ENCODE measurements at places on chromosomes 3 and 15.

DNA sequence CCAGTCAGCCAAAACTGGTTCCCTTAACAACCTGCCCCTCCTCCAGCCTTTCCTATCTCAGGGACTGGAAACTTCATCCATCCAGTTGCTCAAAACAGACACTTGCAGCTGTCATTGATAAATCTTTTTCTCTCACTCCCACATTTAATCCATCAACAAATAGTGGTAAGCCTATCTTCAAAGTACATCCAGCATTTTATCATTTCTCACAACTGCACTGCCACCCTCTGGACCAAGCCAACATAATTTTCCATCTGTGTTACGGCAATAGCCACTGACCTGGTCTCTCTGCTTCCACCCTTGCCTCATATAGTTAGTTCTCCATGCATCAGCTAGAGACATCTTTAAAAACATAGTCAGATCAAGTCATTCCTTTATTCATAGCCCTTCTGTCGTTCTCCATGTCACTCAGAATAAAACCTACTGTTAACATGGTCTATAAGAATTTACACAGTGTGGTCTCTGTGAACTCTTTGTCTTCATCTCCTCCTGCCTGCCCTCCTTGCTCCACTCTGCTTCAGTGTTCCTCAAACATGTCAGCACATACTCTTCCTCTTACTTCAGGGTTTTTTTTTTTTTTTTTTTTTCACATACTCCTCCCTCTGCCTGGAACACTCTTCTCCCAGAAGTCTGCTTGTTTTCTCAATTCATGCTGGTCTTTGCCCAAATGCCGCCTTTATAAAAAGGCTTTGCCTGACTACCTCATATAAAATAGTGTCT lies 102.5 kb upstream of the COL6A5 start:
- no peak for DNase-seq

DNA sequence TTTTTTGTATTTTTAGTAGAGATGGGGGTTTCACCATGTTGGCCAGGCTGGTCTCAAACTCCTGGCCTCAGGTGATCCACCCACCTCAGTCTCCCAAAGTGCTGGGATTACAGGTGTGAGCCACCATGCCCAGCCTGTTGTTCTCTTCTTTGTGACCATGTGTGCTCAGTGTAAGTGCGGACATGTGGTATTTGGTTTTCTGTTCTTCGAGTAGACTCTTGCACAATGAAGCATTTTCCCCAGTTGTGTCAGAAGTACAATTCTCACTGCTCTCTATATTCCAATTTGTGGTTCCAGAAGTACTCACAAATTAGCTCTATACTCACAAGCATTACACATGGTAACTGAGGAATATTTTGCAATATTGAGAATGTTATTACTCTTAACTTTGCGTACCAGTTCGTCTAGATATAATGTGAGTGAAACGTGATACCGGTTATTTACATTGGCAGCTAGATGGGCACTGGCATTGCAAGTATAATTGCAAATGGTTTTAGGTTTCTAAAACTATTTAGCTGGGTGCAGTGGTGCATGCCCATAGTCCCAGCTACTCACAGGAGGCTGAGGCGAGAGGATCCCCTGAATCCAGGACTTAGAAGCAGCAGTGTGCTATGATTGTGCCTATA lies 34.2 kb upstream of the MTMR14 start:
- no peak for DNase-seq

GRCh38 chr3:128864351-128864811 lies 15.0 kb upstream of the ACAD9 start:
- DNase-seq, result no peak

DNA sequence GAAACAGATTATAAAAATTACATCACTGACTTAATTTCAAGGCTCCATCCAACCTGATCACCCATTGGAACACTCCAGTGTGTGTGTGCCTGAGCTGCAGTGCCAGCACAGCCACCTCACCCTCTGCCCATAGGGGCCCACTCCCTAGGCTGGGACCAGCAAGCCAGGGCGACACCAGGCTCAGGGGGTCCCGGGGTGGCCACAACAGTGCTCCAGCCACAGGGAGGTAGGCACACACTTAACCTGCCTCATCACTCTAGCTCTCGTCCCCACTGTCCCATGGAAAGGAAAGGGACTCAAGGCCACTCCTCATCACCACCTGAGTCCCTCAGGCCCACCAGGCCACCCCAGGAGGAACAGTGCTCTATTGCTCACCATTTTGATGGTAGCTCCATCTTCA lies 24.9 kb downstream of the ZXDC start:
- DNase-seq, result no peak

DNA sequence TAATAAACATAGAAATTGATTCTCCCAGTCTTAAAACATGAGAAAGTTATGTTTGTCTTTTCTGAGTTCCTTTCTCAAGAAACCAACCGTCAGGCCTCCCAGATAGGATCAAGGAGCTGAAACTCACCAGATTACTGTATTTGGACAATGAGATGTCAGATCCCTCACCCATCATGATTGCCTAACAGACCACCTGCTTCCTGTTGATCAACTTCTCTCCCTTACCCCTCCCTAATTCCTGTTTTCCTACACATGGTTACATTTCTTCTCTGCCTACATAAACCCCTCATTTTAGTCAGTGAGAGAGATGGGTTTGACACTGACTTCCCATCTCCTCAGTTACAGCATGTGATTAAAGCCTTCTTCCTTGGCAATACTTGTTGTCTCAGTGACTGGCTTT lies 917.5 kb downstream of the FHIT start:
- no peak for DNase-seq

DNA sequence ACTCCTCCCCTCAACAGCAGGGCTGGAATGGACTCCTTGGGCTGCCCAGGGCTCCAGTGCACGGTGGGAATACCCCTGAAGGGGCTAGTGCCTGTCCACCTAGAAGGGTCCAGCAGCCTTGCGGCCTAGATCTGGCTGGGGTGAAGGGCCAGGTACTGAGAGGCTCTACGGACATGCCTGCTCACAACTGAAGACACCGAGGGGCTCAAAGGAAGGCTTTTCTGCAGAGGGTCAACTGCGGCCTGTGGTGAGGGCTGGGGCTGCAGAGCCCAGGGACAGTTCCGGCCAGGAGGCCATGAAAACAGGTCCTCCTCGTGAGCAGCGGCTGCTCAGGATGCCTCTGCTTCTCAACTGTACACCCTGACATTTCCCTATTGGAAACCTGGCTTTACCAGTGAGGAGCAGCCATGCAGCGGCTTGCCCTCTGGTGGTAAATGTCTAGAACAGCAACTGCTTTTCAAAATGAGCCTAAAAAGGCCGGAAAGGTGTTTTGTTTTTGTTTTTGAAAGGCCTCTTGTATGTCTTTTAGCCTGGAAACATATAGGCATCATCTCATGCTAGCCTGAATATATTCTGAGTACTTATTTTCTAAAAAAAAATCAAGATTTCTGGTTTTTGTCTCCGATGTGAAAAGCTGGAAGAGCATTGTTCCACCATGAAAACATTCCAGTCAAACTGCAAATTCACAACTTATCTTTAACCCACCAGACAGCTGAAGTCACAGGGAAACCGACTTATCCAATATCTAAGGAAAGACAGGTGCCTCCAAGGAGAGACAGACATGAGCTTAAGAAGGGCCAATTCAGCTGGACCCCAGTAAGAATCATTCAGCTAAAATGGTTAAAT lies 163.4 kb downstream of the KLF13 start:
- no peak for DNase-seq

DNA sequence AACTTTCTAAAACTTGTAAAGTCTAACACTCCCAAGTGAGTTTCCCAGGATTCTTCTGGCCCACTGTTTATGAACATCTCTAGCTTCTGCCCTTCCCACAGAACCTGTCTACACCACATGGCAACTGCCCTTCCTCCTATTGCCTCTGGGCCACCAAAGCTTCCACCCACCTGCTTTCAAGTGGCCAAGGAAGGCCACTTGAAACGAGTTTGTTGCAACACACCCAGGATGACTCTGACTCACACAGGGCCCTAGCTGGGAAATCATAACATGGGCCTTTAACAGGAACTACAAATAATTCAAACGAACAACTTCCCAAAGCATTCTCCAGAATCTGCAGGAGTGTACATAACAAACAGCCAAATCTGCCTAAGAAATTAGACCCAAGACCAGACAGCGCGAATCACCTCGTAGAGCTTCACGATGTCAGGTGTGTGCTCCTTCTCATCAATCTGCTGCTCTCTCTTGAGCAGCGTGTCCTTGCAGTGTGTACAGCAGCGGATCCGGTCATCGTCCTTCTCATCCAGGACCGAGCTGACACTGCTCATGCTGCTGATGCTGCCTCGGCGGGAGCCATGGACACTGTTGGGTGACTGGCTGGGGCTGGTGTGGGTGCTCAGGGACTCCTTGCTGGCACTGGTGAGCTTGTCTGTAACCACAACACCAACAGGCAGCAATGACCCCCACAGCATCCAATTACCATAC lies 16.8 kb downstream of the RBSN start:
- no peak for DNase-seq

Measured in activated T-helper 1 cell treated with anti-CD3 and anti-CD28 coated beads, Interleukin-2, amount 50 U/mL, for 16 hours (primary cell).